T follicular helper cell (primary cell): ENCODE measurements at places on chromosomes 1 and 21.

DNA sequence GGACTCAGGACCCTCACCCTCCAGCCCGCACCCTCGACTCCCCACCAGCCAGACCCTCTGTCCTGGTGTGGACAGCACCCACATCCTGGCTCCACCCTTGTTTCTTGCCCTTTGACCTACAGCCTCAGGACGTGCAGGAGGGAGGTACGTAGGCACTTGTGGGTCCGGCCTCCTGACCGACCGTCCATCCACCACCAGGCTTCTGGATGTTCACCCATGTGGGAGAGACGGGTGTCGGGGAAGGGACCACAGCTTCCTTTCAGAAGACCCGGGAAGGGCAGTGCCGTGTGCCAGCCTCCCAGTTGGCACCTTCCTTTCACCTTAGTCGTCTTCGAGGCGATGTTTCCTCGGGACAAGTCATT, 61.4 kb downstream of the PRKCZ start:
- DNase-seq = no peak

GRCh38 chr1:246891105-246891504, 40.6 kb downstream of the AHCTF1 start:
- no peak for DNase-seq

- DNase-seq = no peak
Observed at GRCh38 chr1:117531222-117531621, 74.6 kb upstream of the TENT5C start.

- DNase-seq = no peak
Observed at GRCh38 chr21:46100020-46100419, 2.1 kb downstream of the COL6A2 start.

DNA sequence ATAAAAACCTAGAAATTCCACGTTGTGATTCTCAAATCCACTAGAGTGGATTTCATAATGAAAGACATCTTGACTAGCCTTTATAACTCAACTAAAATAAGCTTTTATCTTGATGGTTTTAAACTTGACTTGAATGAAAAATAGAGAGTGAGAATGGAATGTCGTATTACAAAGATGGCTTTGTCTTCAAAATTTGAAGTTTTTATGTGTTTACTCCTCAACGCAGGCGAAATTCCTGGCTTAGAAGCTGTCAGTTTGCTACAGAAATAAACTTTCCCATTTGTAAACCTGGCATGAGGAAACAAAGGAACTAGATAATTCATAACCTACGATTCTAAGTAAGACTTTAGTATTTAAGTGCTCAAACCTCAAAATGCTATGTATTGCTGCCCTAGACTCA, 90.0 kb upstream of the KRTAP19-8 start:
- no peak for DNase-seq

- DNase-seq = no peak
Observed at GRCh38 chr1:7171574-7171973, 386.3 kb downstream of the CAMTA1 start.

DNA sequence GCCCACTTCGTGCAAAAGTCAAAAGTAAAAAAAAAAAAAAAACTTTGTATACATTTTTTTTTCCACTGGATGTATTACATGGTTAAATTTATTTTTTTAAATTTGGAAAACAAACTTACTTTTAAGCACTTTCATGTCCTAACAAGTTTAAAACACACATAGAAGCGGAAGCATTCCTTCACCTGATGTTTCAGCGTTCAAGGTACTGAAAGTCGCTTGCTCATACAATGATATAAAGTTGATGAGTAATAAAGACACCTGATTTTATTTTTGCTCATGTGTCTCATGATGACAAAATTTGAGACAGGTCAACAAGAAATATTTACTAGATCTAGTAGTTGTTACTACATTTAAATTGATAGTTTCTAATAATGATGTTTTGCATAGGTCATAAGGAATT, 35.5 kb downstream of the ADAMTS1 start:
- DNase-seq = no peak

DNA sequence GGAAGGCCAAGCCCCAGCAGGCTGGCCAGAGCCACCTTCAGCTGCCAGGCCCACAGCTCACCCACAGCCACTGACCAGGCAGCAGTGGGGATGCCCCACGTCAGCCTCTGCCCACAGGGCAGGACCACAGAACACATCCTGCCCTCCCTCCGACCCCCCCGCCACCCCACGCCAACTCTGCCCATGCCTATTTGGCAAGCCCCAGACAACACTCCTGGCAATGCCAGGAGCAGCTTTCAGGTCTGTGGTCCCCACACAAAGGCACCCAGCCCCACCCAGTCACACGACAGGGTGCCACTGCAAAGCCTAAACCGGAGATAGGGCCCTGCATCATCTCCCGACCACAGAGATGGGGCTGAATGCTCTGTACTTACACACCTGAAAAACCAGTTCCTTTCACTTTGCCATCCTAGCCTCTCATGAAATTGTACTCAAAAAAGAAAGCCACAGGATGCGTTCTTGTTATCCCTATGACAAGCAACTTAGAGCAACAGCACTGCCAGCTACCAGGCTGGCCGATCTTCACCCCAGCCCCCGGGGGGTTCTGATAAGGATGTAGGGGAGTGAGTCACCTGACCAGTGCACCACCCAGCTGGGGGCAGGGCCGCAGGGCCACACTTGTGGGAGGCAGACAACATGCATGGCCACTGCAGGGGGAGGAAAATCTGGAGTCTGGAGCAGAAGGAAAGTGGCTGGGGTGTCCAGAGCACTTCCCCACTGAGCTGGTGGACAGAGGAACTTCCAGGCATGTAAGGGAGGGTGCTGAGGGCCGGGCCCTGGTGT, 36.2 kb downstream of the UBE2G2 start:
- peak; percentile 24 for DNase-seq

DNA sequence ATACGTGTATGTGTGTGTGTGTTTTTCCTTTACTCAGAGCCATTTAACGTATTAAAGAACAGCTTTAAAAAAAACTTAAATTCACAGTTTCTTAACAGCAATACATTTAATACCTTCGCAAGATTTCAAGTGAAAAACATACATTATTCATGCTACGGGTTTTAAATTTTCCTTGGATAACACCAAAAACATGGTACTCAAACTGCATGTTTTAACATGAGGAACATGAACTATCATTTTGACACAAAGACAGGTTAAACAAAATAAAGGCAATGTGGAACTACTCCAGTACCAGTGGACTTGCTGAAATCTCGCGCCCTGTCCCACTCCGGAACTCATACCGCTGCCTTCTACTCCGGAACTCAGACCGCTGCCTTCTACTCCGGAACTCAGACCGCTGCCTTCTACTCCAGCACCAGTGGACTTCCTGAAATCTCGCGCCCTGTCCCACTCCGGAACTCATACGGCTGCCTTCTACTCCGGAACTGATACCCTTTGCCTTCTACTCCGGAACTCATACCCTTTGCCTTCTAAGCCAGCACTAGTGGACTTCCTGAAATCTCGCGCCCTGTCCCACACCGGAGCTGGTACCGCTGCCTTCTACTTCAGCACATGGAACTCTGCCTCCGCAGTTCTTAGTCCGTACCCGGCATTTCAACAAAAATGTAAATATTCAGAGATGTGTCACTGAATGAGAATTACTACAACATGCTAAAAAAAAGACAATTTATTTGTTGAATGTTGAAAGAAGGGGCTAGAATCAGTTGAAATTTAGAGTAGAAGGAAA, 148.6 kb downstream of the NCAM2 start:
- DNase-seq = no peak

GRCh38 chr1:35298464-35298863, 30.0 kb downstream of the ZMYM4 start:
- DNase-seq = no peak

DNA sequence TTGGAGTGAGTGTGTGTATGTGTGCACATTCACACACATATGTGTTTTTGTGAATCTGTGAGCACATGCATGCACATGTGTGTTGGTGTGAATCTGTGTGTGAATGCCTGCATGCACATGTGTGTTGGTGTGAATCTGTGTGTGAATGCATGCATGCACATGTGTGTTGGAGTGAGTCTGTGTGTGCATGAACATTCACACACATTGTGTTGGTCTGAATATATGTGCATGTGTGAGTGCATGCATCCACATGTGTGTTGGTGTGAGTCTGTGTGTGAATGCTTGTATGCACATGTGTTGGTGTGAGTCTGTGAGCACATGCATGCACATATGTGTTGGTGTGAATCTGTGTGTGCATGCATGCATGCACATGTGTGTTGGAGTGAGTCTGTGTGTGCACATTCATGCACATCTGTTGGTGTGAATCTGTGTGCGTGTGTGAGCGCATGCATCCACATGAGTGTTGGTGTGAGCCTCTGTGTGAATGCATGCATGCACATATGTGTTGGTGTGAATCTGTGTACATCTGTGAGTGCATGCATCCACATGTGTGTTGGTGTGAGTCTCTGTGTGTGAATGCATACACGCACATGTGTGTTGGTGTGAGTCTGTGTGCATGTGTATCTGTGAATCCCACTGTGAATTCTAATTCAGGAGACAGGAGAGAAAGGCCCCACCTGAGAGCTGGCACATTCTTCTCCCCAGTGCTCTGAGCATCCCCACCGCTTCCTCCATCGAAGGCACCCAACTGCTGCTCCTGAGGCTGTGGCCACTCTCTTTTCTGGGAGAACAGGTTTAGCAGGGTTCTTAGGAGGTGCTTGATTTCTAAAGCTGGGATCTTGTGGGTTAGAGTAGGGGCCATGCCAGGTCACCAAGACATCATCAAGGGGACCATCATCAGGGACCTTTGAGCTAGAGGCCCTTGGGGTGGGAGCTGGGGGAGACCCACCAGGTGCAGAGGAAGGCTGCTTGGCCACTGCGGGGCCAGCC, 117.5 kb upstream of the ARHGEF16 start:
- DNase-seq = no peak

DNA sequence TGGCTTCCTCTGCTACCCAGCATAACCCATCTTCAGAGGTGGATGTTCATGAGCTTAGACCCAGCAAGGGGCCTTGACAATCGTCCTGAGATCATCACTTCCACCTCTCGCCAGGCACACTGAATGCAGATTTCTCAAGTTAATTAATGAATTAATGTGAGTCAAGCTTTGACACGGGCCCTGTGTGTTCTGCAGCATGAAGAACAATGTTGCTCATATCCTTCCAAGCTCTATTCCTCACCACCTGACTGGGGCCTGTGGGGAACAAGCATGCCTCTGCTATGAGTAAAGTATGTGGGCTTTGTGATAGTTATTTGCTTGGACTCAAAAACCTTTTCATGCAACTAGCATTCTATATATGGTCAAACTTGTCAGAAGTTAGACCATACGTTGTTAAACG, 122.0 kb downstream of the SEC16B start:
- no peak for DNase-seq

GRCh38 chr1:41805771-41806471, 112.8 kb downstream of the HIVEP3 start:
- DNase-seq = no peak

DNA sequence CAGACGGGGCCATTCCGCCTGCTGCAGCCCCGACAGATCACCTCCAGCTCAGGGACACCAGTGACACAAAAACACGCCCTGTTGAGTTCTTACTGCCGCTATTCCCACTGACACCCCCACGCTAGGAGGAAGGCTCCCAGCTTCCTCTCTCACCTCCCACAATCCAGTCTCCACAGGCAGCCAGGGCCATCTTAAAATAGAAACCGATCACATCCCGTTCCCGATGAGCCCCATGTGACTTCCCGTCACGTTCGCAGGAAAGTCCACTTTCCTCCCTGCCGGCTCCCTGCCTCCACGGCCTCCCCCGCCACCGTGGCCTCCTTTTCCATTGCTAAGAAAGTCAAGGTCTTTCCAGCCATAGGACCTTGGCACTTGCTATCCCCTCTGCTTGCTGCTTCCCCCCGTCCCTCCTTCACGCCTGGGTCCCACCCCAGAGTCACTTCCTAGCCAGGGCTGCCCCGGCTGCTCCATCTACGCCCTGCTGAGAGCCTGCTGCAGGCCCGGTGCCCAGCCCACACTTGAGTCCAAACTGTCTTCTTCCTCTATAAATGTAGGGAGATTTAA, 24.0 kb upstream of the DDOST start:
- DNase-seq = no peak

GRCh38 chr21:33936301-33937038, 20.9 kb upstream of the ATP5PO start:
- DNase-seq = peak; percentile 61

- DNase-seq = no peak
Observed at GRCh38 chr1:160481979-160482596, 41.0 kb downstream of the SLAMF6 start.

DNA sequence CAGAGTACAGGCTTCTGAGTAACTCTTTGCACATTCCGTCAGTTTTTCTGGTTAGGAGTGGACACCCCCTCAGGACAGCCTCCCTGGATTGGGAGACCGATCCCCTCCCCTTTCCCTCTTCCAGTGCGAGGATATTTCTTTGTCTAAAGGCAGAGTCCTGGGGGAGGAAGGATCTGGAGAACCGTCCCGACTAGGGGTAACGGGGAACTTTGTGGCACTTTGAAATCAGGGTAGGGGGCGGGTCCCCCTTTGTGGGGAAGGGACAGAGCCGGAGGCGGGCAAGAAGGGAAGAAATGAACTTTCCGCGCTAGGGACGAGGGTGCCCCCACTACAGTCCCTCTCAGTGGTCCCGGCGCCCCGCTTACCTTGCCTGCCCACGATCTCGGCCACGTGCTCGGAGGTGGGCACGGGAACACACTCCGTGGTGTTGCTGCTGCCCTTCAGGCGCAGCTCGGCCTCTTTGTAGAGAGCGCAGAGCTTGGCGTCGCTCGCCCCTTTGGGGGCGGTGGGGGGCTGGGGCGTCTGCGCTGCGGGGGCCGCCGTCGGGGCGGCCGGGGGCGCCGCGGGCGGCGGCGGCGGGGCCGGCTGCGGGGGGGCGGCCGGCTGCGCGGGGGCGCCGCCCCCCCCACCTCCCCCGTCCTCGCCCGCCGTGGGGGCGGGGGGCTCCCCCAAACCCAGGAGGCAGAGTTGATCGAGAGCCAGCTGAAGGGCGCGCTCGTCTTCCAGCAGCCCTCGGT, 917 bp downstream of the MEX3A start:
- DNase-seq = no peak

GRCh38 chr1:162299018-162299417, 77.6 kb downstream of the SPATA46 start:
- no peak for DNase-seq

DNA sequence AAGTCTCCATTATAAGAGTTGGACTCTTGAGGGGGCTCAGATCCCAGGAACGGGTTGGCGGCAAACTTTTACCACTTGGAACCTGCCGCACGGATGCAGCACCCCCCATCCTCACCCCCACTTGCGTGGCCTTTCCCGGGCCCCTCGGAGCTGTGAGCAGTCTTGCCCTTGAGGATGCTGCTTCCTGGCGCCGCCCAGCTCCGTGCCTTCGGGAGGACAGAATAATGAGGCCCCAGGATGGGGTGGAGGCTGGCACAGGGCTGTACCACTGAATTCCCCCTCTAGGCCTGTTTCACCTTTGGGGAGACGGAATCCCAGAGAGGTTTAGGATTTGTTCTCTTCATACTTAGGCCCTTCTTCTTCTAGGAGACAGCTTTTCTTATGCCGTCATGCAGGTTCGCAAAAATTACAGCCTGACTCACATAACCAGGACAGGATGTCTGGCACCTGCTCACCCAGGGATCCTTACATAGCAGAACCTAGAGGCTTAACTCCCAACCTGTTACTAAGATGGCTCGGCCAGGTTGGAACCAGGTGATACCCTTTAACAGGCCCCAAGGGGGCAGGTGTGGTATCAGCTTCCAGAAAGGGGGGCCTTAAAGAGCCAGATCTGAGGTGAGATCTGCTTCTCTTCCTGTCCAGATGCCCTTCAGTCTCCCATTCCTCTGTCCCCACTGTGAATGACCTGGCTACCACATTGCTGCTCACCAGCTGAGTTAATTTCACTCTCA, 1.5 kb downstream of the TRNP1 start:
- no peak for DNase-seq
